CD4-positive, alpha-beta T cell treated with Interleukin-21 for 1 hour (primary cell): ENCODE measurements at places on chromosomes 16 and 17.

DNA sequence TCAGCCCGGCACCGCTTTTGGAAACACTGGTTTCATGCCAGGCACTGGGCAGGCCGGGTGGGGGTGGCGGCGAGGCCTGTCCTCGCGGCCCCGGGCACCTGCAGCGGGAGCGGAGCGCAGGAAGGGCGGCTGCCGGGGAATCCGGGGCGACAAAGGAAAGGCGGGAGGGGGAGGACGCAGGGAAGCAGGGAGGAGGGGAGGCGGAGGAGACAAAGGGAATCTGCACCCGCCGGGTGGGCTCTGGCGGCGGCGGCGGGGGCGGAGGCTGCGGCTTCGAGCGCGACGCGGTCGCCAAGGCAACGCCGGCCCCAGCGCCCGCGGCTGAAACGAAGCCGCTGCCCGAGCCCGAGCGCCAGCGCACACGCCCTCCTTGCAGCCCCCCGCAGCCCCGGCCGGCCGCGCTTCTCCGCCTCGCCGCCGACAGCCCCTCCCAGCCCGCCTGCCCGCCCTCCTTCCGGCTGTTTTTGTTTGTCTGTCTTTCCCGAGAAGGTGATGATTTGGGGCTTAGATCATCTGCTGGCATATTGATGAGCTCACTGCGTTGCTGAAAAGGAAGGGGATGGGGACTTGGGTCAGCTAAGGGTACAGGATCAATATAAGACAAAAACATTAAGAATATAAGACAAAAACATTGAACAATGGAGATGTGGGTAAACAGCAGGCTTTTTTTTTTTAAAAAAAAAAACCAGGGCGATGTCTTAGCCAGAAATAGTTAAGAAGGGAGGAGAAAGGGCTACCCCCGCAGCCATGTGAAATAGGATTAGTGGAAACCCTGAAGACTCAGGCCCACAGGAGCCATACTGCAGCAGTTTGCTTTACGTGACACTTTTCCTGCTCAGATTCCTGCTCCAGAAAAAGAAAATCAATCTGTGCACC, 32.7 kb downstream of the CDK5R1 start:
- peak; percentile 78 for DNase-seq

DNA sequence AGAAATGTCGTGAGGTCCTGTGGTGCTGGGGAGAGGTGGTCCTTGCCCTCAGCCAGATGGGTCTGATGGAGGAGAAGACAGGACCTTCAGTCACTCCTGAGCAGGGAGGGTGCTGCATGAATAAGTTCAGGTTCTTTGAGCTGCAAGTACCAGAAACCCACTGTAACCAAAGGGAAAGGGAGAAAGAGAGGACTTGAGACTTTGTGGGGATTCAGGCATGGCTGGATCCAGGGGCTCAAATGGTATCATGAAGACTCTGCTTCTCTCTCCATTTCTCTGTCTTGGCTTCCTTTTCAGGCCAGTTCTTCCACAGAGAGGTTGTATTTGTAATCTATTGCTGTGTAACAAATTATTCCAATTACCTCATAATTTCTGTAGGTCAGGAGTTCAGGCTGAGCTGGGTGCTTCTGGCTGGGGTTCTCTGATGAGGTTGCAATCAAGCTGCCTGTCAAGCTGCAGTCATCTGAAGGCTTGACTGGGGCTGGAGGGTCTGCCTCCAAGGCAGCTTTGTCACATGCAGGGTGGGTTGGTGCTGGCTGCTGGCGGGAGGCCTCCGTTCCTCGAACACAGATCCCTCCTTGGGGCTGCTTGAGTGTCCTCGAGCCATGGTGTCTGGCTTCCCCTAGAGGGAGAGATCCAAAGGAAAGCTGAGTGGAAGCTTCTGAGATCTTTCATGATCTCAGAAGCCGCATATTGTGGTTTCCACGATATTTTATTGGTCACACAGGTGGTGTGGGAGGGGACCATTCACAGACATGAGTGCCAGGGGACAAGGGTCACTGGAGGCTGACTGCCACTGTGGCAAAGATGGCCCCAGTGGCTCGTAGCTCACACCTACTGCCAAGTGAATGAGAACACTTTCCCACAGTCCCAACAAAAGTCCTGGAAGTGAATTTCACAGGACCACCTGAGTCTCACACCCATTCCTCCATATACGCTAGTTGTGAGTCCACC, 5.9 kb upstream of the ADCY7 start:
- DNase-seq: no peak

- no peak for DNase-seq
Observed at GRCh38 chr17:29148257-29148789, 31.9 kb downstream of the MYO18A start.

DNA sequence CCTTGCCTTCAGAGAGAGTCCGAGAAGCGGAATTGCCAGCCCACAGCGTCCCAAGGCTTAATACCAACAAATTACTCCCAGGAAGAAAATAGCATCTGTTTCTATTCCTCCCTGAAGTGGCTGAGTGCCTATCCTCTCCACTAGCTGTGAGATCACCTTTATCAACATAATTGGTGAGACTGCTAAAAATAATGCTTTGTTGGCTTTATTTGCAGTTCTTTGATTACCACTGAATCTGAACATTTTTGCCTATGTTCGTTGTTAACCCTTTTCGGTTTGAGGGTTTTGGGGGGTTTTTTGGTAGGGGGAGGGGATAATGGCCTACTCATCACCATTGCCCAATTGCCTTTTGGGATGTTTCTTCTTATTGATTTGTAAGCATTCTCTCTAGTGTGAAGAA, 31.0 kb downstream of the MMP15 start:
- no peak for DNase-seq

GRCh38 chr16:89922477-89922883, 662 bp upstream of the TUBB3 start:
- no peak for DNase-seq

DNA sequence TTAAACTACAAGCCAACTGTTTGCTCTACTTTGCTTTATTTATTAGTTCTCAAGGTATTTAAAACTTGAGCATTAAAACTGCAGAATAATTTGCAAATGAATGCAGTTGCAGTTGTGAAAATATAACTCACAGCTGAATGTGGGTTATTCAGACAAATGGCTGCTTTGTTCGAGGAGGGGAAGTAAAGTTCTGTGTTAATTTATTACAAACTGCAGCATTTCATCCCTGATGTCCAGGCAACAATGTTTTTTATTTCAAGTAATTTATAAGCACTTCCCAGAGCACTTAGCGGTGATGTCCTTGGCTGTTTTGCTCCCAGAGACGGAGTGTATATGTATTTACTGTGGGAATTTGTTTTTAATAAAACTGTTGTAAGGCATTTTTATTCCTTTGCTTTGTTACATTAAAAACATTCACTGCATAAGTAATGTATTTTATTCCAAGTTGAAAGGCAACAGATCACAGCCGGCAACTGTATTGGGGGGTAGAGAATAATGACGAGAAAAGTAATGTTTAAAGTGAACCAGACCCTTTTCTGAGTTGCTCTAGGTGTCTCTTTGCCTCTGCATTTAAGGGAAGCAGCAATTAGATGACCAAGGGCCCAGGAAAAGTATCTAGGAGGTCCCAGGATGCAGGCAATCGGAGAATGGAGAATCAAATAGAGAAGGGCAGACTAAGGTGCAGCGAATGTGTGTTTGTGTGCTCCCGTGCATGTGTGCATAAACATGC, 291.2 kb upstream of the SALL1 start:
- no peak for DNase-seq
